ENCODE measurements at places on chromosomes 16 and 17.
A peak's percentile ranks its signal among the peaks of the same experiment; 100 is the strongest.

- DNase-seq = no peak
These were observed 190.1 kb upstream of the HS3ST4 start for GRCh38 chr16:25501530-25502255.

- no peak for DNase-seq
These were observed 26.7 kb upstream of the POLR3E start for GRCh38 chr16:22270525-22270924.

DNA sequence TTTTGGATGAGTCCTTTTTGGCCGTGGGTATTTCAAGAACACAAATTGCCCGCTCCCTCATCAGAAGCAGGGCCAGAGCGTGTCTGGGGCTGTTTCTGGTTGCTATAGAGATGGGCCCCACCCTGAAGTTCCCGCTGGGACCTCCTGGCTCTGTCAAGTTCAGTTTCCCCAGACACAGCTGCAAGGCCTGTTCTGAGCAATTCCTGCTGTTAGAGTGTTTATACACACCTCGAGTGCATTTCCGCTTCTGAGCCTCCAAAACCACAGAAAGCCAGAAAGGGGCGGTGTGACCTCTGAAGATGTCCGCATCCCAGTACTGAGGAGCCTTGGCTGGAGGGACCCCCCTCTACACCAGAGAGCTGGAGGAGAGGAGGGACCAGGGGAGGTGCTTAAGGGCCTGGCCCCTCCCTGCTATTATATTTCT is 9.3 kb upstream of the WBP2 start:
- DNase-seq = no peak

- DNase-seq = no peak
These were observed 245.0 kb downstream of the CPPED1 start for GRCh38 chr16:12558641-12559040.

GRCh38 chr17:44568945-44569858 is 11.9 kb downstream of the FZD2 start:
- no peak for DNase-seq

DNA sequence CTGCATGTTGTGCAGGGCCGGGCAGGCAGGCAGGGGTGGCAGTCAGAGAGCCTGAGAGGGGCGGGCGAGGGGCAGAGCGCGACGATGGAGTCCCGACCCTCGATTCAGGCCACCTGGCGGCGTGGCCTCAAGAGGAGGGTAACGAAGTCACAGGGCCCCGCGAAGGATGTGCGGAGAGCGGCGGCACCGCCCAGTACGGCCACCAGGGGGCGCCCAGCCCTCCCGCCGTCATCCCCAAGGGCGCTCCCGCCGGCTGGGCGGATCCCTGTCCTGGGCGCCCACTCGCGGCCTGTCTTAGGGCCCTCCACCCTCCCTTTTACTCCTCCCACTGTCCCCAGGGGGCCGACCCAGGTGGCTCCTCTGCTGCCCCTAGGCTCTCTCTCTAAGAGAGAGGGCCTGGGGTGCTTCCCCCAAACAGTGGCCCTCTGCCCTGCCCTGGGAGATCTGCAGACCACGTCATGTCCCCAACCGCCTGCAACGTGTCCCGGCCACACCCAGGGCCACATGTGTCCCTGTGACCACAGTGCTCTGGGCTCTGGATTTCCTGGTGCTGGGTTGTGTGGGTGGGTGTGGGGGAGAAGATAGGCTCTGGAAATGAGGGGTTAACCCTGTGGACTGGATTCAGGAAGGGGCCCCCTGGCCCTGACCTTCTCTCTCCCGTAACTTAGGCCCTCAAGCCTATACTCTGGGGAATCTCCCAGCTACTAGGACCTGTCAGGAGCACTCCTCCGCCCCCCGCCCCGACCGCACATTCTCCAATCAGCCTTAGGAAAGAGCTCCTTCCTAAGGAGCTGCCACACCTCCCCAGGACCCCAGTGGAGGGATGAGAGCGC is 5.9 kb downstream of the DPEP2 start:
- peak; percentile 67 for DNase-seq

DNA sequence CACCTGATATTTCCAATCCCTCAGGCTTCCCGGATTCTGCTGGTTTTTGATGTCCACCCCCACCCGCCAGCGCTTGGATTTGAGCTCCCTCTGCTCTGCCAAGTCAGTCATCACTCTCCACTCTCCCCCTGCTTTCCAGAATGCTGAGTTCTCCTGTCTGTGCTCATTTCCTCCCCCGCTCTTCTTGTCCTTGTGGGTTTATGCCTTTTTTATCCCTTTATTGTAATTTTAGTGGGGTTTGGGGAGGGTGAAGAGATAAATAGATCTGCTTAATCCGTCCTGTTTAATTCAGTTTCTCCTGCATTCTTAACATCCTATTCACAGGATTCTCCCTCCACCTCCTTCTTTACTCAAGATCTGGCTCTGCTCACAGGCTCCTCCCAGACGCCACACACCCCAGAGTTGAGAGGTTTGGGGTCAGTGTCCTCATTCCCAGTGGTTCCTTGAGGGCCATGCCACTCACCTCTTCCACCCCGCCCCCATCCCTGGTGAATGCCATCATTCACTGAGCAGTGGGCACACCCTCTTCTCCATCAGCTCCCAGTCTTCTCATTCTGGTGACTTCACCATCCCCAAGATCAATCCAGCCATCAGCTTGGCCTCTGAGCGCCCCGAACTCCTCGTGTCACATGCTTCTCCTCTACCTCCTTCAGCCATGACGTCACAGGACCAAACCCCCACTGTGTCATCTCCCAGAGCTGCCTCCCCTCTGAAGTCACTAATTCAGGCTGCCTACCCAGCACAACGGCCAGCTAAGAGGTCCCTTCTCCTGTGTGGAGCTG is 15.1 kb upstream of the GUCY2D start:
- DNase-seq = no peak

DNA sequence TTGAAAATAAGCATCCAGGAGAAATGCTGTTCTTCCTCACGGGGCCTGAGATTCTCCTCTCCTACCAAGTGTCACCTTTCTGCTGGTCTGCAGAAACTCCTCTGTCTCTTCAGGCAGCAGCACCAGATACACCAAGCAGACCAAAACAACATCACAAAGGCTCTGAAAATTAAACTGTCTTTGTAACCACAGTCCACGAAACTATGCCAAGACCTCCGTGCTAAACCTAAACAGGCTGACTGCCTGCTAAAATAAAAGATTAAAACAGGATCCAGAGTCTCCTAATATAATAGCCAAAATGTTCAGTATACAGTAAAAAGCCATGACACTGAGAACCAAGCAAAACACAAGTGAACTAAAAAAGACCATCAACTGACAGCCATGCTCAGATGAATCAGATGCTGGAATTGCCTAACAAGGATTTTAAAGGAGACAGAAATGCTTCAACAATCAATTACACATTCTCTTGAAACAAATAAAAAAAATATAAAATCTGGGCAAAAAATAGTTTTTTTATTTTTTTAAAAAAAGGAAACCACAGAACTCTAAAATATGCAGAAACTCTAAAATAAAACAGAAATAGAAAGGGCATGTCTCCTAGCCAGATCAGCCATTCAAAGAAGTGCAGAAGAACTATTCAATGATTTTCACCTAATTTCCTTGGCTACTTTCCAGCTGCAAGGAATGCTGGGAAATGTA is 50.3 kb upstream of the TOX3 start:
- no peak for DNase-seq

DNA sequence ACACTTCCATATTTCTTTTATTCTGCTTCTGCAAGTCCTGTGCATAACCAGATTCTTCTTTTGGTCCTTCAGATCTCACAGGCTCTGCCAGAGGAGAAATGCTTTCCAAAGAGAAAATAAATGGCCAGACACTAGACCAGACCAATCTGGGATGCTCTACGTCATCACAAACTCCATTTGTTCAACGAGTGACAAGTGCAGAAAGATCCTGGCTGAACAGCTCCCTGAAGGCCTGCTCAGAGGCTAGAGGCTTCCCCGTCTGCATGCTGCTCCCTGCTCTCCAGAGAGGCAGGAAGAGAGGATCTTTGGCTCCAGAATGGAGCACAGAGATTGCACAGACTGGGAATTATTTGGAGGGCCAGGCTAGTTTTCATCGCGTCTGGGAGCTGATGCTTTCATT is 232.7 kb downstream of the MAF start:
- no peak for DNase-seq

DNA sequence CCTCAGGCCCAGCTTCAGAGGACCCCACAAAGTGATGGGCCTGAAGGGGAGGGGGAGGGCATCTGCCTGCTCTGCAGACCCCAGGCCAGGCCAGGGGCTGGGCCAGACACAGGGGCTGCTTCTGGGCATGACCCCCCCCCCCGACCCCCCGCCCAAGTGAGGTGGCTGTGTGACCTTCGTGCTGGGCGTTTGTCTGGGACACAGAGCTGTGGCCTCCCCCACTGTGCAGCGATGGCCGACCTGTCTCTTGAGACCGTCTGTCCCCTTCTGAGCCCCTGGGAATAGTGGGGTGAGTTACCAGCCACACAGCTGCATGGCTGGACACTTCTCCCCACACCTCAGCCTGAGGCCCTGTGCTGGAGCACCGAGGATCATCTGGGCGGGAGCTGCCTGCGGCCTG is 34.8 kb upstream of the GNG13 start:
- no peak for DNase-seq

All from activated naive CD4-positive, alpha-beta T cell (primary cell).